ENCODE measurements at places on chromosomes 16 and 17.

GRCh38 chr17:29032857-29033197, 10.1 kb upstream of the PIPOX start:
- DNase-seq = no peak

DNA sequence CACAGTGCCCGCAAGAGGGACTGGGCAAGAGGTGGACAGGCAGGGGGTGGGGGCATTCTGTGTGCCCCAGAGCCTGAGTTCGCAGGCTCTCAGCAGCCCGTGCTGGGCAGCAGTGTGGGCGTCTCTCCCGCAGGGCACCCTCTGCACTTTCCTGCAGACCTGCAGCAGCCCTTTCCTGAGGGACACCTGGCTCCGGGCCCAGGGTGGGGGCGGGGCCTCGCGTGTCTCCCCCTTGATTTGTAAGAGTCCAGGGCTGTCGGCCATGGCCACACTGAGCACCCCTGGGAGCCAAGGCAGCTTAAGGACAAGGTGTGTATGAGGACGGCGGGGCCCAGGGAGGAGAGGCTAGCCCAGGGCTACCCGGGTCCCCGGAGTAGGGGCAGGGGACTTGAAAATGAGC, 33.4 kb upstream of the SLC38A10 start:
- peak; percentile 83 for DNase-seq

GRCh38 chr16:49854188-49854795, 1.6 kb downstream of the ZNF423 start:
- no peak for DNase-seq

DNA sequence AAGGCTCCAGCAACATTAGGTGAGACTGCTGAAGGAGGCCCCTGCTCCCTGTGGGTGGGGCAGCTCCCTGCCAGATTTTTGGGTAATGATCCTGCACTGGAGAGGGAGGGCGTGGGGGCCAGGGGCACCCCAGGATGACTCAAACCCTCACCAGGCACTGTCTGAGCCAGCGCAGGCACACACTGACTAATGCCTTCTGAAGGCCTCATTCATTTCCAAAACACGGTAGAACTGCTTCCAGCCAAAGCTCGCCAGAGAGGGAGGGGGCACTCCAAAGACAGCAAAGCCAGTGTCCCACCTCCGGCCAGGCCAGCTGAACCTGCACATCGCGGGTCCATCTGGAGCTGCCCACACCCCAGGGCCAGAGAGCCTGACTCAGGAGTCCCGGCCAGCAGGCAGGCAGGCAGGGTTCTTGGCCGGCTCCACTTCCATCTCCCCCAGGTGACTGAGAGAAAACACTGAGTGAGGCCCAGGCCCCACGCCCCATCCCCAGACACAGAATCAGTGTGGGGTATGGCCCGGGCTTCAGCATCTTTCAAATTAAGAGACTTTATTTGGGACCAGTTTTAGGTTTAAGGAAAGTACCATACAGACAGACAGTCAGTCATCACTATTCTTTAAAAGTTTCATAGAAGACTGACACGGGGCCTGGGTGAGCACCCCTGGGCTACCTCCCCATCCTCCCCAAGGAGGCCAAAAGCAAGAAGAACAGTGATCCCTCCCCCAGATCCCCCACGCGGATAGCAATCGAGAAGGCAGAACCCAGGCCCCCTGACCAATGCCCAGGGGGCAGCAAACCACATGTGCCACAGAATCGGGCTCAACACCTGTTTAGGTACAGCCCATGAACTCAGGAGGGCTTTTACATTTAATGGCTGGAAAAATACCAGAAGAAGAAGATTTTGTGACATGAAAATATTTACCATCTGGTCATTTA, 2.3 kb downstream of the PIEZO1 start:
- no peak for DNase-seq

- no peak for DNase-seq
These were observed 248.6 kb downstream of the FTO start for GRCh38 chr16:53952215-53953208.

DNA sequence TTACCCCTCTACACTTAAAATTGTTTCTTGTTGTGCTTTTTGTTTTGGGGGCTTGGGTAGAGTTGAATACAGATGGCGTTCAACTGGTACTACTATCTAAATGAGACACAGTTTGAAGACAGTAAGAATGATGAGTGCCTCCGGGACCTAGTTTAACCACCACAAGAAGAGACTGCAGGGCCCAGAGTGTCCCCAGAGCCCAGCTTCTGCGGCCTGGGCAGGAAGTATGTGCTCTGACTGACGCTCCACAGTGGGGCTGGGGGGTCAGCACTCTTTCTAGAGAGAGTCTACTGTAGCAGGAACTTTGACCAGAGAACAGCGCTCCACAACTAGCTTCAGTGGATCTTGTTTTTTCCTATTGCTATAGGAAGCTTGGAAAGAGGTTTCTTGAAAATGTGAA, 174.0 kb downstream of the VPS53 start:
- DNase-seq = no peak

DNA sequence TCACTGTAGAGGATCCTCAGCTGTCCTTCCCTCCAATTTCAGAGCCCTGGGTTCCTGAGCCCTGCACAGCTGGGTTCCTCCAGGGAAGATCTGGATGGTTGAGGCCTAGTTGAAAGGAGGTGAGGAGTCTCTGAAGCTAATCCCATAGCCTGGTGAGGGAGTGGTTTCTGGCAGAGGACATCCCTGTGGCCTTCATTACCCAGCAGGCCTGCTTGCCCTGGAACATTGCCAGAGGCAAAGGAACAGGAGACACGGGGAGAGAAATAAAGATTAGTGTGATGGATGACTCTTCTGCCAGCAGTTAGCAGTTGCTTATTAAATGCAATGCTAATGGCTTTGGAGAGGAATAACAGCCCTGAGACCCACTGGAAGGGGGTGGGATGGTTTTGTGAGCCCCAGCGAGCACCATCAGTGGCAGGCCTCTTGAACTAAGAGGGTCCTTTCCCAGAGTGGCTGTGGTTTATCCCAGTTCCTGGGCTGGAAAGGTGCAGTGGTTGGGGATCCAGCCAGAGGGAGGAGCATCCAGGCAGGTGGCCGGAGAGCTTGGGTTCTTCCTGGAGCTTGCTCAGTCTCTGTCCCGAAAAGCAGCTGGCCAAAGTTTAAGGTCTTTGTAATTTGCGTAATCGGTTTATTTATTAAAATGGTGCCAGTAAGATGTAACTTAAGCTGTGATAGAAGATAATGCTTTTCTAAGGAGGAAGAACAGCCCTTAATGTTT, 209.7 kb downstream of the CCDC182 start:
- DNase-seq = no peak

DNA sequence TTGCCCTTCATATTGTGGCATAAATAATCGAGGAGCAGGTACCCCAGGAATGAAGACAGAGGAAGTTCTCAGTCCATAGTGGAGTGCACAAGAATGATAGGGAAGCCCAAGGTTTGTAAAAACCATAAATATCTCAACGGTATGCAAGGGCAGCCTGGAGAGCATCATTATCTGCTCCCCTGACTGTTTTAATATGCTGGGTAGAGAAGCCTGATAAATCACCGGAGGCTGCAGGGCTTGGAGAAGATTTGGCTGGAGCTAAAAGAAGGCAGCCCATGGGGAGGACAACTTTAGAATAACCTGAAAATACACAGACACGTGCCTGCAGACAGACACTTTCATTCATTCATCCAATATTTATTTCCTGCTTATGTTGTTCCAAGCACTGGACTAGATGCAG, 205.2 kb upstream of the RPL38 start:
- no peak for DNase-seq

DNA sequence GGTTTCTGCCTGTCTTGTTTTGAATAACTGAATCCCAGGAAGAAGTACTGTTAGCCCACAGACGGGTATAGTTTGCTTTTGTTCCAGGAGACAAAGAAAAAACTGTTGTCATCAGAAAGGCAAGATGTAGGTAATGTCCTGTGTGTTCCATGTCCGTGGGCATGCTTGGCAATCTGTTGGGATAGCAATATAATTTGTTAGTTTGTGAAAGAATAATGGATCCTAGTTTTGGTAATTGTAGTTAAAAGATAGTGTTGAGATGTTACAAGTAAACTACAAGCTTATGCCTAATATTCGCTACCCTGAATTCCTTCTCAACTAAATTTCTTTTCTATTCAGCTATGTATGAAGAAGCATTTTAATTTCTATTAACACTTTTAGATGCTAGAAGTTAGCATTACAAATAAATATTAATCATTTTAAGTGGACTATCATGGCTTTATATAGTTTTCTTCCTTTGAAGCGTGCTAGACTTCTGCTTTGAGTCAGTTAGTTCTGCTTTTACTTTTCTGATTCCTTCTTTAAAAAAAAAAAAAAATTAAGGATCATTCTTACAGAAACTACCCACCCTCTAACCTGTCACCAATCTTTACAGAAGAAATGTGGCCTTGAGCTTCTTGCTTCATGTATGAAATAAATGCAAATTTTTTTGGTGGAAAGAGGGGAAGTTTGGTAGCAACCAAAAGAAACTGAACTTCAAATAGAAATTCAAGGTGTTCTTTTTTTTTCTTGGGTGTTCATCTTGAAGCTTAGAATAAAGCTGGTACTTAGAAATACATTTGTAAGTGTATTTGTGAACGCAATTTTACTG, 2.4 kb downstream of the EVI2A start:
- no peak for DNase-seq

DNA sequence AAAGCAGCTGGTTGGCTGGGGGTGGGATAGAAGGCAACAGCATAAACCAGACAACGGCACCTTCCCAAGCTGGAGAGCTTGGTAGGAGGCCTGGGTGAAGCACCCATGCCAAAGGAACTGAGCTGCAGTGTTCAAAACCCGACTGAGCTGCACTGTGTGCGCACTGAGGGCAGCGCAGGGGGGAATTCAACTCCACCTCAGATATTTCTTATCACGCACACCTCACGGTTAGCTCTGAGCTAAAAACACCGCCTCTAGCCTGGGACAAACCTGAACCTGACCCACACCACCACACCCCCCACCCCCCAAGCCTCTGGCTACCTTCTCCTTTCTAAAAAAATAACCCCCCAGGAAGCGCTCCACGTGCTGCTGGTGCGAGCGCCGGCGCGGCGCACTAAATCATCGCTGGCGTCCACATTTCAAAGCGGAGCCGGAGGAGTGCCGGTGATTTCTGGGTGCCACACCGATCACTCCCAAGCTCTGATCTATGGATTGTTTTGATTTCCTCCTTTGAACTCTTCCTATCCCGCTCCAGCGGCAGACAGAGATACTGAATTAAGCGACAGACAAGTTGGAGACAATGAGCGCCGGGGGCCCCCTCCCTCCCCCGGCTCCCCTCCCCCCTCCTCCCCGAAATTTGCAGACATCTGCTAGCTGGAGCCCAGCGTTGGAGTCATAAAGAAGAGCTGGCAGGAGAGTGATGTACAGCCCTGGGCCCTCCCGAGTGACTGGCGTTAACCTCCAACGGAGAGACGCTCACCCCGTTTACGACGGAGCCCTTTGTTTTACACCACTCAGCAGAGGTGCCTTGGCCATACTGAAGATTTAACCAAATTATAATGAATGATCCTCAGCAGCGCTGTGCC, 85.0 kb downstream of the NOG start:
- DNase-seq = no peak

GRCh38 chr16:79287424-79287917, 313.1 kb downstream of the MAF start:
- no peak for DNase-seq

- no peak for DNase-seq
These were observed 1.9 kb downstream of the HNF1B start for GRCh38 chr17:37742762-37743611.

GRCh38 chr17:64638552-64639203, 23.4 kb downstream of the SMURF2 start:
- no peak for DNase-seq

DNA sequence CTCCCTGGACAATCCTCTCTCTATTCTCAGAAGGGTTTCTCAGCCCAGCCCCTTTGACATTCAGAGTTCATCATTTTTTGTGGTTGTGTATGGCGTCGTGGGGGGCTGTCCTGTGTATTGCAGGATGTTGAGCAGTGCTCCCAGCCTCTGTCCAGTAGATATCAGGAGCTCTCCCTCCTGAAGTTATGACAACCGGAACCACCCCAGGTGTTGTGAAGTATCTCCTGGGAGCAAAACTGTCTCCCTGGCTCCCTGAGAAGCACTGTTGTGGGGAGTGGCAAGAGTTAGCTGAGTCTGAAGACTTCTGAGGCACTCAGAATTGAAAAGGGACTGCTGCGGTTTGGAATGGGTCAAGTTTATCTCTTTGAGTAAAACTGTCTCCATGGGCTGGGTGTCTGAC, 55.9 kb upstream of the MGAT5B start:
- DNase-seq = no peak

DNA sequence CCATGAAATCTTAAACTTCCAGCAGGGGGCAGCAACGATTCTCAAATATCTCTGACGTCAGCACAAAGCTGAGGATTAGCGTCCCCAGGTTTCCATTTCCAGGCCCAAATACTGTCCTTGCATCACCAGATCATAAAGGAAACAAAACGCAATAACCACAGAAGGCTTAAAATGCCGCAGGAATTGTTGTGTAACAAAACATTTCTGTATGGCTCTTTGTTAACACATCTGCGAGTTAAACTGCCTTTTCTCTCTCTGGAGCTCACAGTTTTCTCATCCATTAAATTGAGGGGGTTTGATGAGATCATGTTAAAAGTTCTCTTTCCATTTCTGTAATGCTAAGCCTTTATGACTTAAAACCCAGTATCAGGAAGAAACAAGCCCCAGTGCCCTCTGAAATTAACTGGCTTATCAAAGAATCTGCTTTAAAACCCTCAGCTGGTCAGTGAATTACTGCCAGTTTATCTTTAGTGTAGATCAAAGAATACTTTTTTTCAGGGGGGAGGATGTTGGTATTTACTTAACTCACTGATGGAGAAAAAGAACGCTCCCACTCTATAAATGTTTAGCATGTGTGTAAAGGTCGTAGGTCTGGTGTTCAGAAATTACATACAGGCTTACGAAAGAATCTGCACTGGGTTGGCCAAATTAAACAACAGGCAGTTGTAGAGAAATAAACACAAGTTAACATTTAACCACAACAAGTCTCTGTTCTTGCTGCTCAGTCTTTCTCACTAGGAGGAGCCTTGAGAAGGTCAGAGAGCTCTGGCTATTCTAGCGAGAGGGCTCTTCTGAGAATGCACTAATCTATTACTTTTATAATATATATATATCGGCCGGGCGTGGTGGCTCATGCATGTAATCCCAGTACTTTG, 10.6 kb upstream of the TERF2 start:
- DNase-seq = no peak

GRCh38 chr17:62870552-62870971, 62.4 kb upstream of the MARCHF10 start:
- no peak for DNase-seq

GRCh38 chr17:8041979-8042378, 3.1 kb downstream of the ALOX15B start:
- no peak for DNase-seq

GRCh38 chr16:9219813-9220212, 128.4 kb downstream of the HAPSTR1 start:
- DNase-seq = no peak

All from upper lobe of right lung (tissue), 1 donor.